ENCODE measurements at places on chromosomes 2 and 18. TPM values are rescaled to one million over a fixed set of nuclear protein-coding genes. Genes with fewer than 3 reads are reported as not detected.

Gene CDCA7
- 80.8 TPM for polyA plus RNA-seq

Gene SRD5A2
- 0.28 TPM for polyA plus RNA-seq

Gene NXPH2
- polyA plus RNA-seq = 1.1 TPM

Gene IL1F10
- not detected for polyA plus RNA-seq

Gene CENPA
- polyA plus RNA-seq = 12.8 TPM

Gene COL6A3
- polyA plus RNA-seq = 662 TPM

Gene CXCR4
- polyA plus RNA-seq = 36.4 TPM

Gene IL18RAP
- polyA plus RNA-seq = 0.43 TPM

Gene CYP26B1
- polyA plus RNA-seq = 7.6 TPM

Gene SULT1C4
- polyA plus RNA-seq = 60.8 TPM

Gene BBS5
- 15.3 TPM for polyA plus RNA-seq

Gene KLF7
- 19.7 TPM for polyA plus RNA-seq

Gene FSHR
- polyA plus RNA-seq = 0.36 TPM

Gene FBXO15
- polyA plus RNA-seq = 2.8 TPM

Gene GREB1L
- polyA plus RNA-seq = 0.81 TPM

- DNase-seq = no peak
Measured at GRCh38 chr2:207275779-207276178, 110.0 kb upstream of the KLF7 start.

GRCh38 chr2:1743396-1744150, 742 bp downstream of the PXDN start:
- DNase-seq = peak; percentile 74

DNA sequence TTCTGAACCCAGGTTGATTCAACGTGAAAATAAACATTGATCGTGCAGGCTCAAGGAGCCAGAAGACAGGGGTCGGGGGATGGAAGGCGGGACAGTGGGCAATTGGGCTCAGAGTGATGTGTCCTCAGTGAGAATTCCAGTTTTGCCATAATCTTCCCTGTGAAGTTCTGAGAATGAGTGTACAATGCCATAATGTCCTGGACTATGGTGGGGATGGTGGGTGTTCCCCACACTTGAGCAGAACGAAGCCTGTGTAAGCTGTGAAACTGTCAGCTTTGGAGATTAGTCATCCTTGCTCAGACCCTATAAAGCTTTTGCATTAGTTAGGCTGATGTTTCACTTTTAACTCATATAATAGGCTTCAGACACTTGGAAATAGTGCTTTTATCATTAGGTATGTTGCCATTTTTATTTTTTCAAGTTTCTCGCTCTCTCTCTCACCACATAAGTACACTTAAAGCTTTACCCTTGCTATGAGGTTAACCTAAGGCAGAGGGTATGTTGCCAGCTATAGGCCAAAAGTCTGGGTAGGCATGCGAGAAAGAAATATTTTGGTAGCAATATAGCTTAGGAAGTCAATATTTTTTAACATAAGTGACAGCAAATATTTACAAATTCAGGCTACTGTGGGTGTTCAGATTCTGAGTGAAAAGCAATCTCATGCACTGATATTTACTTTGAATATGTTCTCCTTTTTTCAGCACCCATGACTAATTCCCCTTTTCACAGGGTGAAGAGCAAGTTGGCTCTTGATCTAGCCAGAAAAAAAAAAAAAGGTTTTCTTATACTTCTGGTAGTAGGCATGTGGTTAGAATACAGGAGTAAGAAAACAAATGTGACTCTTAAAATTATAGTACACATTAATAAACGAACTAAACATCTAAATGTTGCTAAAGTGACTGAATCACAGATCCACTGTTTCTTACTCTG, 47.2 kb downstream of the CDC42EP3 start:
- no peak for DNase-seq

- DNase-seq = no peak
Measured at GRCh38 chr2:44098050-44098449, 70.6 kb upstream of the PPM1B start.

GRCh38 chr2:66843847-66844246, 408.9 kb downstream of the MEIS1 start:
- DNase-seq = no peak

GRCh38 chr2:17600556-17601204, 60.2 kb downstream of the VSNL1 start:
- no peak for DNase-seq

GRCh38 chr2:32464431-32464830, 107.6 kb downstream of the BIRC6 start:
- DNase-seq = no peak

- no peak for DNase-seq
Measured at GRCh38 chr2:206993964-206994363, 54.6 kb downstream of the CPO start.

- DNase-seq = no peak
Measured at GRCh38 chr2:64470766-64471295, 16.9 kb downstream of the LGALSL start.

DNA sequence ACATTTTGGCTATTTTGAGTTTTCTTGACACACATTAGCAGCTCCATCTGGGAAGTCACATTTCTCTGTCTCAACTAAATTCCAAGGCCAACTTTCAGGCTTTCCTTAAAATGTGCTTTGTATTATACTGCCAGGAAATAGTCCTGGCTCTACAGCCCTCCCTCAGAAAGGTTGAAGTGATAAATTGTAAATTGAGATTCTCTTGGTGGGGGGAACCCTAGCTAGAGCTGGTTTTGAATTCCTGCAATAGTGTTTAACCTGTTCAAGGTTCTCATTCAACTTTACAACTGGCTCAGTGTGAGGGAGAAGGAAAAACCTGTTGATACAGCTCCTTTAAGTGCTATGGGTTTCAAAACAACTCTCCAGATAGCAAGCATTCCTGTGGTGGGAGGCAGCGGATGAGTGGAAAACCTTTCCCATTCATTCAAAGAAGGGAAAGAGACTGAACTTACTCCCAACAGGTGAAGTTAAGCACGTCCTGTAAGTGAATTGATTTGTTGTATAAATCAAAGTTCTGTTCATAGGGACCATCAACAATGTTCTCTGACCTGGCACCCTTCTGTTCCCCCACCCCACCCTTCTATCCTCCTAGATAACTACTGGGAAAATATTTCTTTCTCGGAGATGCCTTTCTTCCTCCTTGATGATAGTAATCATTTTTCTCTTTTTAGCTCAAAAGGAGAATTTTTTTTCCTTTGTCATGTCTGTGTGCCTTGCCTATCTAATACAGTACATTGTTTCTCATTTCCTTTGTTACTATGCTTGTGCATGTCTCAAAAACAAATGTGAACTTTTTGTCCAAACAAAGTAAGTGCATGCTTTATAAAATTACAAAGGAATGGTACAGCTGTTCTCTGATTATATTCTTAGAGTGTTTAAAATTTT, 44.2 kb upstream of the SLC39A10 start:
- DNase-seq = no peak

GRCh38 chr18:29377346-29377745, 1200.4 kb upstream of the CDH2 start:
- no peak for DNase-seq

DNA sequence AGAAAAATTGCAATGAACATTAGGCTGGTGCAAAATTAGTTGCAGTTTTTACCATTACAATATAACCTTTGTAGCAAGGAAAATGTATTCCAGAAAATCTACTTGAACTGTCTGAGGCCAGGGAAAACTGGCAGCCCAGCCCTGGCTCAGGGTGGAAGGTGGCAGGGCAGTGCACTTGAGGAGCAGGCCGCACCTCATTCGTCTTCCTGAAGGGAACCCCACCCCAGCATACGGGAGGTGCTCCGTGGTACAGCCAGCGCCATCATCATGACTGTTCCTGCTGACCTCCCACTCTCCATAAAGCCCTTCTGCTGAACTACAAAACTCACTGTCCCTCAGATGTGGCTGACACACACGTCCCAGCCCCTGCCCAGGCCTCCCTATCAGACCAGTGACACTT, 65.9 kb upstream of the TFCP2L1 start:
- DNase-seq = no peak

DNA sequence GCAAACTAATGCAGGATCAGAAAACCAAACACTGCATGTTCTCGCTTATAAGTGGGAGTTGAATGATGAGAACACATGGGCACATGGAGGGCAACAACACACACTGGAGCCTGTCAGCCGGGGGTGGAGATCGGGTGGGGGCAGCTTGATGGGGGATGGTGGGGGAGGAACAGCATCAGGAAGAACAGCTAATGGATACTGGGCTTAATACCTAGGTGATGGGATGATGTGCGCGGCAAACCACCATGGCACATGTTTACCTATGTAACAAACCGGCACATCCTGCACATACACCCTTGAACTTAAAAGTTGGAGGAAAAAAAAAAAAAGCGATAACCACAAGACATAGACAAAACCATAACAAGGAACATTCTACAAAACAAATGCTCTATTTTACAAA, 10.4 kb downstream of the CHMP3 start:
- DNase-seq = no peak

GRCh38 chr2:32342801-32343200, 14.0 kb upstream of the BIRC6 start:
- DNase-seq = no peak

DNA sequence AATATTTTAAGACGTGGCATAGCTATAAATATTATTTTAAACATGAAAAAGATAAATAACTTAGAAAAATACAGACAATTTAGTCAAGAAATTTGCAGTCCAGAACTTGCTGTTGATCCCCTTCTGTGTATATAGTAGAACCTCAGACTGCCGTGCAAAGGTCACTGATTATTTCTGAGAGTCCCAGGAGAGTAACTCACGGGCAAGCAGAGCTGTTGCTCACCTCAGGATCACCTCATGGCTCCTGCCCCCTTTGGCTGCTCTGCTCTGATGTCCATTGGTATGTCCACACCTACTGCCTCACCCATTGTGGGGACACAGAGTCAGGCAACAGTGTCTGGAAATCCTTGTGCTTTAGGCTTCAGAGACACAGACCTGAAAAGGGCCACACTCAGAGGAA, 392.9 kb upstream of the CELF4 start:
- no peak for DNase-seq

GRCh38 chr18:38933910-38934510, 1368.4 kb upstream of the CELF4 start:
- no peak for DNase-seq

GRCh38 chr2:166614029-166614428, 120.0 kb upstream of the SCN7A start:
- DNase-seq = no peak

- no peak for DNase-seq
Measured at GRCh38 chr2:229087843-229088516, 183.1 kb downstream of the PID1 start.

- DNase-seq = peak; percentile 17
Measured at GRCh38 chr18:56702946-56703345, 51.8 kb downstream of the WDR7 start.

- DNase-seq = no peak
Measured at GRCh38 chr2:175463589-175464310, 282.2 kb upstream of the ATP5MC3 start.

DNA sequence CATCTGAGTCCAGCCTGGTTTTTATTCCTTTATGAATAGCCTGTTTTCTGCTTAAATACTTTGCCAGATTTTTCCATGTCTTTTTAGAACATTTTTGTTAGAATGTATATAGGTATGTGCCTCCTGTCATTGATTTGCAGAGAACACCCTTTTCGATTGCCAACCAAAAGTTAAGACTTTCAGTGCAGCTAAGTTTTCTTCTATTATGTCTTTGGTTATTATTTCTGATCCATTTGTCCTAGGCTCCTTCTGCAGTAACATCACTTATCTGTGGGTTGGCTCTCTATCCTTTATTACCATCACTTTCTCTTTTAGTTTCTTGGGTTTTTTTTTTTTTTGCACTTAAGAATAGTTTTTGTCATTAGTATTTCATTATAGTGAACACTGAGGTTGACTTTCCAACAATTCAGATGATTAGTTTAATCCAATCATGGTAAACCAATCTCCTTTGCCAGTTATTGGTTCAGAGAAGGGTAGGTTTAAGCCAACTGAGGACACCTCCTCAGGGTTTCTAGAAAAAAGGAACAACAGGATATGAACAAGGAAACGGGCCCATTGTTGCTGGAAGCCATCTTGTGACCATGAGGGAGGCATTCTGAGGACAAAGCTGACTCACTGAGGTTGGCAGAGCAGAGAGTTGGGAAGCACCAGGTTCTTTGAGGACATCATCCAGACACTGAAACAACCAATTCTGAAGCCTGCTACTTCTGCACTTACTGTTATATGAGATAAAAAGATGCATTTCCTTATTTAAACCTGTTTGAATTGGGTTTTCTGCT, 37.9 kb upstream of the GBX2 start:
- no peak for DNase-seq

- no peak for DNase-seq
Measured at GRCh38 chr2:220815698-220816097, 756.4 kb downstream of the EPHA4 start.

- DNase-seq = peak; percentile 13
Measured at GRCh38 chr2:157056200-157056676, 201.3 kb upstream of the GALNT5 start.

GRCh38 chr2:146807568-146808168, 1037.2 kb upstream of the ACVR2A start:
- peak; percentile 51 for DNase-seq

GRCh38 chr2:74047152-74047551, 62.4 kb downstream of the TET3 start:
- peak; percentile 63 for DNase-seq

DNA sequence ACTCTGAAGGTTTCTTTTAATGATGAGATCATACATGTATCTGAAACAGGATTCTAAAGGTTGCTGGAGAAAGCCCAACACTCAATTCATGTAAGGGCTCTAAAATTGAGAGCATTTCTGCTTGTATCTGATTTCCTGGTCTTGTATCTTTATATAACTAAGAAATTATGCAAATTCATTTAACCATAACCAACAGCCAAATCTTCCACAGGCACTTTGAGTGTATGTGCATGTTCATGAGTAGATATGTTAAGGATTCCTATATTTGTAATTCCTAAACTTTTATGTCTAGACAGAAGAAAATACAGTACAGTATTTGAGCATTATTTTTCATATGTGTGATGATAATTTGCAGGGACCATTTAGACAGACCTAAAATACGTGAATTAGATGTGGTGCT, 20.4 kb upstream of the PELI1 start:
- no peak for DNase-seq

- DNase-seq = no peak
Measured at GRCh38 chr2:163401481-163401880, 334.3 kb downstream of the FIGN start.

- no peak for DNase-seq
Measured at GRCh38 chr18:31738460-31739407, 21.9 kb downstream of the SLC25A52 start.

- no peak for DNase-seq
Measured at GRCh38 chr2:76980067-76980787, 541.9 kb downstream of the LRRTM4 start.

- DNase-seq = no peak
Measured at GRCh38 chr2:109711230-109712122, 82.6 kb upstream of the RGPD5 start.

Measured in left lung (tissue), 14 donors.